ENCODE measurements at places on chromosomes 5 and 9.
A peak's percentile ranks its signal among the peaks of the same experiment; 100 is the strongest.

DNA sequence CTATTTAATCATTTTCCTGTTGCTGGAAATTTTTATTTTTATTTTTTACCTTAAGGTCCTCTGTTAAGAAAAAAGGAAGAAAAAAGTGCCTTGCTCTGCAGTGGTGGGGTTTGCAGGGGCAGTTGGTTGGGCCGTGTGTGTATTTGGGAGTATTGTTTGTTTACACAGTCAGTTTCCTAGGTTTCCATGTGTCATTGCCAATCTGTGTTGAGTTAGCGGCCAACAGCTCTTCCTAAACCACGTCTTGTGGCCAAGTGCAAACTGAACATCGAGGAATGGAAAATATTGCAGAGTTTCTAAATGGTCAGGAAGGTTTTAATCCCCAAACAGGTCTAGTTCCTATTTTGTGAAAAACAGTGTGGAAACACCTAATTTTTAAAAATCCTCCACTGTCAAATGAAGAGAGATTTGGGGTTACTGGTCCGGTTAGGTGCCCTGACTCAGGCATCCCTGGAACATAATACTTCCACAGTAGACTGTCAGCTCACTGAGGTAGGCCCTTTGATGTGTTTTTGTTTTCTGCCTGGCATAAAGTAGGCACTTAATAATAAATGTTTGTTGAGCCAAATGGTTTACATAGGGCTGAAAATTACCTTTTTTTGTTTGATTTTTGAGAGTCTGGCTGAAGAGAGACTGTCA is 37.0 kb downstream of the MAMDC2 start:
- no peak for DNase-seq

DNA sequence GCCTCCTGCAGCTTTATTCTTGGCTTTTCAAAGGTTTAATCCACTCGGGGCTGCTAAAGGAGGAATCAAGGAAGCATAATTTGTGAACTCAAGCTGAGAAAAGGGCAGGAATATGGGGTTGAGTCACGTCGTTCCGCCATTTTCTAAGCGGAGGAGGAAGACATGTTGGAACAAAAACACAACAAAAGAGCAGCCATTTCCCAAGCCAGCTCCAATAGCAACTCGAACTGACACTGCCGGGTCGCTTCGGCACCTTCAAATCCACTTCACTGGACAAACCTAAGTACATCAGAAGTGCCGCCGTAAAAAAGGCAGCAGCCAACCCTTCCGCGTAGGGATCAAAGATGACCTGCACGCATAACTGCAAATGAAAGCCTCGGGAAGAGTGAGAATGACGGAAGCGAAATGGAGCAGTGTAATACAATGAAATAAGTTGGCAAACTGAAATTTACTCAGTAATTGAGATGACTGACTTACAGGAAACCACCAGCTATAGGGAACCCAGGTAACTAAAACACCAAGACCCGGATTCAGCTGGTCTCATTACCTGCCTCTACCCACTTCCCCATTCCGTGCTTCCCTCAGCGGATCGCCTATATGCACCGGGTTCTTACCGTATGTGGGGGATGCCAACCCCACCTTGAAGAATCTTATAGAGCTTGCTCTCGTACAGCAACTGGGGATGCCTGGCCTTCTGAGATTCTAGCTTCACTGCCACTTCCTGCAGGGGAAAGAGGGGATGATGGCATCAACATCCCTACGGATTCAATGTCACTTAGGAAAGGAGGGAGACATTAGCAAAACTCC is 1.6 kb downstream of the CSNK1A1 start:
- DNase-seq, result peak; percentile 66

GRCh38 chr5:176792655-176793342 is 17.6 kb upstream of the UNC5A start:
- no peak for DNase-seq

GRCh38 chr9:131303381-131304321 is 14.1 kb downstream of the PLPP7 start:
- no peak for DNase-seq

GRCh38 chr5:131436081-131436480 is 172.2 kb downstream of the CDC42SE2 start:
- no peak for DNase-seq

- DNase-seq, result no peak
Measured at GRCh38 chr5:110956280-110956912, 115.1 kb upstream of the TSLP start.

DNA sequence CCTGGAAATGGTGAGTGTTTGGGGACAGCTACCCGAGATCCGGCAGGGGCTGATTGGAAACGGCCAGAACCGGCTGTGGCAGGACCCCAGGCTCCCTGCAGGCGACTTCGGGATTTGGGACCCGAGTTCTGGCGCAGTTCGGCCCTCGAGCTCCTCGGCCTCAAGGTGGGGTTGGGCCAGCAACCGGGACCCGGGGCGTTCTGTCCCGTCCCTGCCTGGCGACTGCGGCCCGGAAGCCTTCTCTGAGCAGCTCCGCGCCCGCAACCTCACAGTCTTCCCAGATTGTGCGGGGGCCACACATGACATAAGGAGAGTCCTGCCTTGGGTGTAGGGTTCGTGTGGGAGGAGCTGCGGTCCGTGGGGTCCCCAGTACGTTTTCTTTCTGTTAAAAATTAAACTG is 23.2 kb upstream of the NEURL1B start:
- DNase-seq, result no peak

DNA sequence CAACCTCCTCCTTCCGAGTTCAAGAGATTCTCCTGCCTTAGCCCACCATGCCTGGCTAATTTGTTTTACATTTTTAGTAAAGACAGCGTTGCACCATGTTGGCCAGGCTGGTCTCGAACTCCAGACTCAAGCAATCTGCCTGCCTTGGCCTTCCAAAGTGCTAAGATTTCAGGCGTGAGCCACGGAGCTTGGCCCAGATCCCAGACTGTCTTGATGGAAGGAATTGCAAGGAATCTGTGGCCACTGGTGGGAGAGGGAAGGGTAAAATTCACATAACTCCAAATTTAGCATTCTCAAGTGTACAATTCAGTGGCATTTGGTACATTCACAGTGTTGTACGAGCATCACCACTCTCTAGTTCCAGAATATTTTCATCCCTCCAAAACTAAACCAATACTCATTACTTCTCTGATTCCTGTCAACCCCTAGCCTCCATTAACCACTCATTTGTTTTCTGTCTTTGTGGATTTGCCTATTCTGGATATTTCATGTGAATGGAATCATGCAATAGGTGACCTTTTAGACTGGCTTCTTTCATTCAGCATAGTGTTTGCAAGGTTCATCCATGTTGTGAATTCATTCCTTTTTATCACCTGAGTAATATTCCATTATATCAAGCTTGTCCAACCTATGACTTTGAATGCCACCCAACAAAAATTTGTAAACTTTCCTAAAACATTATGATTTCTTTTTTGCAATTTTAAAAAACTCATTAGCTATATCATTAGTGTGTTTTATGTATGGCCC is 8.9 kb upstream of the MYO10 start:
- no peak for DNase-seq

DNA sequence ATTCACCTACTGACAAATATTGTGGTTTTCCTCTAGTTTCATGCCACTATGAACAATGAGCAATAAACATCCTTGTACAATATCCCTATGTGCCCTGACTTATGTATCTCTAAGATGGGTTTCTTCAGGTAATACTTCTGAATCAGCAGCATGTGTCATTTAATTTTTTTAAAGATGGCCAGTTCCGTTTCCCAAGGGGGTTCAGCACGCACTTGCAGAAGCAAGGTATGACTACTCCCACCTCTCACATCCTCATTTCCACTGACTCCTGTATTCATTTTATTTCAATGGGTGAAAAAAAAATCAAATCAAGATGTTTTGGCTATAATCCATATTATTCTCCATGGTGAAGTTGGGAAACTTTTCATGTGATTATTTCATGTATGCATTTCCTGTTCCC is 14.7 kb upstream of the ADAMTS19 start:
- no peak for DNase-seq

DNA sequence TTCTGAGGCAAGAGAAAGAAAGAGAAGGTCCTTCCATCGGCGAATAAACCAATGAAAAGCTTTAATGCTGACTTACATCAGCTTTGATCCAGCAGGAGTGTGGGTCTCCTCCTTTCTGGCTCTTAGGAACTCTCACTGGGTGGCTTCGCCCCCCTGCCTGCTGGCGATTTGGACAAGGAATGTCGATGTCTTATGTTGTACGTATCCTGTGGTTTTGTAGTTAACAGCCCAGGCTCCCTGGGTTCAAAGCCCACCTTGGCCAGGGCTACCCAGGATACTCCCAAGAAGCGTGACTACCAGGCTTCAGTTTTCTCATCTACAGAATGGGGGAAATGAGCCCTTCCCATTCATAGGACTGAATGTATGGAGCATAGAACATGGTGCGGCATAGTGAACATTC is 124.2 kb downstream of the ROR2 start:
- DNase-seq, result no peak

DNA sequence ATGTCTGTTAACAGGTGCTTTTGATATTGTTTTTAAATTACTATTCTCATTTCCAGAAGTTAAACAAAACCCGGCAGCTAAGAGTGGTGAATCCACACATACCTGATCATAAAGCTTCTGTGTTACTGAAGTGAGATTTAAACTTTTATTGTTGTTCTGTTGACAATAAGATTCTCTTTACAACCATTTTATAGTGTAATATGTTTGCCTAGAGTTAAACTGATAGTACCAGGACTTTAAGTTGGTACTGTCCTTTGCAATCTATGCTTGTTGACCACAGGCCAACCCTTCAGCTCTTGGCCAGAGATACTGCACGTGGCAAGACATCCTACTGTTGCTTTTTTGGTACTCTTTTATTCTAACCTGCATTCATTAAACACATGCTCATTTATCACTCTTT is 806.2 kb downstream of the MTRR start:
- DNase-seq, result no peak

GRCh38 chr5:44885903-44886302 is 77.2 kb downstream of the MRPS30 start:
- DNase-seq, result no peak

DNA sequence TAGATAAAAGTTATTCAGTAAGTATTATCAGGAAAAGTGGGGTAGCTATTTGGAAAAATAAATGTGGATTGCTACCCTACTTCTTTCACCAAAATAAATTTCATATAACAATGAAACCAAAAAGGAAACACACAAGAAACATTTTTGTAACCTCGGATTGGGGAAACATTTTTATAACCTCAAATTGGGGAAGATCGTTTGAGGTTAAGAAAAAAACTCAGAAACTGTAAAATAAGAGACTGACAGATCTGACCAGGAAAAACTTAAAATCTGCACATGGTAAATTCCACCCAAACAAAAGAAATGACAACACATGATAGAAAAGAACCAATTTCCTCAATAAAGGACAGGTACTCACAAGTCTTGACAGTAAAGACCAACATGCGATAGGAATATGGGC is 13.5 kb downstream of the EFCAB9 start:
- DNase-seq, result no peak

Measured in activated CD4-positive, alpha-beta memory T cell treated with anti-CD3 and anti-CD28 coated beads for 36 hours (primary cell).